ENCODE measurements at places on chromosomes 13 and 19.

- peak; percentile 45 for DNase-seq
These were observed 830 bp downstream of the NEK5 start for GRCh38 chr13:52127783-52128702.

GRCh38 chr13:43876366-43876765, 3.2 kb downstream of the CCDC122 start:
- DNase-seq = no peak

GRCh38 chr19:1690699-1691307, 38.4 kb upstream of the TCF3 start:
- peak; percentile 27 for DNase-seq

- no peak for DNase-seq
These were observed 2860.6 kb upstream of the PCDH20 start for GRCh38 chr13:64276232-64276631.

DNA sequence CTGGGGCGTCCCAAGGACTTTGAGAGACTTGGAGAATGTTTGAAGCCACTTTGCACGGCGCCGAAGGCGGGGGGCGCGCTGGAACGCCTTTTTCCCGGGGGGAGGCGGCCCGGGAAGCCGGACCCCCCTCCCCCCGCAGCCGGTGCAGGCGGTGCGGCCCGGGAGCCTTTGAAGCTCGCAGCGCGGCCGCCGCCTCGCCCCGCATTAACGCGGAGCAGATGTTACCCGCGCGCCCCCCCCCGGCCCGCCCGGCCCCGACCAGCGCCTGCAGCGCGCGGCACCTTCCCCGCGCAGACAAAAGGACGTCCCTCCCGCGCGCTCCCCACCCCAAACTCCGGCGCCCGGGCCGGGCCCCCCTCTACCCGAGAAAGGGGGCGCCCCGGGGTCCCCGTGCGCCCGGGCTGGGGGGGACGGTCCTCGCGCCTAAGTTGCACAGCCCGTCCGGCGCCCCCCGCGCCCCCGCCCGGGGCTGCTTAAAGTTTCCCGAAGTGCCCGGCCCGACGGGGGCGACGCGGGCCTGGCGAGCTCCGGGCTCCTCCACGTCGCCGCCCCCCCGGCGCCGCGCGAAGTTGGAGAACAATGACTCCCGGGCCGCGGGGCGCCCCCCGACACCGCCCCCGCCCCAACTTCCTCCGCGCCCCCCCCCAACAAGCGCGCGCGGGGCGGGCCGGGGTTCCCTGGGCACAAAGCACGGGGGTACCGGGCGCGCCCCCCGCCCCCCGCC, 685 bp downstream of the TCF3 start:
- peak; percentile 29 for DNase-seq

DNA sequence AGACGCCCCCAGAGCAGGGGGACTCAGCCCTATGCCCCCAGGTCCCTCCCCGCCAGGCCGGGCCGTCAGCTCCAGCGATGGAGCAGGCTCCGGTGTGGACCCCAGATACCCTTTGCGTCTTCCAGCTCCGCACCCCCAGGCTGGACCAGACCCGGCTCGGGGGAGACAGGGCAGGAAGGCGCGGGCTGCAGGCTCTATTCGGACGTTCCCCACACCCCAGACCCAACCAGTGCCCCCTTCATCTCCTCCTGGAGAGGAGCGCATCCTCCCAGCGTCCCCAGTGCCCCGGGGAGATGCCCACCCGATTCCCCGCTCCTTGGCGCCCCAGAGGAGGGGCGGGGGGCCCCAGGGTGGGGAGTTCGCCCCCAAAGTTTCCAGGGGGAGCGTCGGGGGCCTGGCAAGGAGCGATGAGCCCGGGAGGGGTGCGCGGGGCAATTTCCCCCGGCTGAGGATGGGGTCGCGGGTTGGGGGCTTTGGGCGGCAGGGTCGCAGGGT, 389 bp downstream of the LINGO3 start:
- no peak for DNase-seq

GRCh38 chr13:22549126-22549525, 631.7 kb upstream of the SGCG start:
- no peak for DNase-seq

GRCh38 chr13:76872675-76873074, 13.5 kb downstream of the KCTD12 start:
- no peak for DNase-seq

GRCh38 chr19:2089727-2090053, 6.4 kb downstream of the MOB3A start:
- no peak for DNase-seq

DNA sequence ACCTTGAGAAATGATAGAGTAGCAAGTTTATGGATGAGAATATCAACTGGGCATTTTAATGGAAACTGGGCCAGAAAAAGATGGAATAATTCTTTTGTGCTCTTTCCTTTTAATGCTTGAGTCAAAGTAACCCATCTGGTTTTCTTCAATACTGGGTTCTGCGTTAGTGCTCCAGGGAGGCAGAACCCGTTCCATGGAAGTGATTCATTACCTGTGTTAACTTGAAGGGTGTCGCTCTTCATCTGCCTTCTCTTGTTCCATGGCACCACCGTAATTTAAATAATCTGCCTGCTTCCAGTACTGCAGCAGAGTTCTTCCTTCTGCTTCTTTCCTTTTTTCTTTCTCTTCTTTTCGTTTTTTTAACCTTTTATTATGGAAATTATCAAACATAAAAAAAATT, 14.7 kb upstream of the USP12 start:
- DNase-seq = no peak

DNA sequence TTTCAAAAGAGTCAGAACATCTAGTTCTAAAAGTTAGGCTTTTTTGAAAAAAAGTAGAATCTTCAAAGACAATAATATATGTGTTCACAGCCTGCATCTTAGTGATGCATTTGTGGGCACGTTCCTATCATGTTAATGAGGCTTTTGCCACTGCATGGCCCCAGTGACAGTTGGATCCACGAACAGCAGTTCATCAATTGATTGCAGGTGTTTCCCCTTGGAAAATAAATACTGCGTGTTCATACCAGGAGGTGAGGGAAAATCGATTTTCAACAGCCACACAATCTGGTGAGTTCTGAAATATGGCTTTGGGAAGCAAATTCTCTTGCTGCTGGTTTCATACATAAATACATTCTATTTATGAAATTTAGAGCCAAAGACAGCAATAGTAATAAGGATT, 343.8 kb upstream of the SLC10A2 start:
- no peak for DNase-seq

DNA sequence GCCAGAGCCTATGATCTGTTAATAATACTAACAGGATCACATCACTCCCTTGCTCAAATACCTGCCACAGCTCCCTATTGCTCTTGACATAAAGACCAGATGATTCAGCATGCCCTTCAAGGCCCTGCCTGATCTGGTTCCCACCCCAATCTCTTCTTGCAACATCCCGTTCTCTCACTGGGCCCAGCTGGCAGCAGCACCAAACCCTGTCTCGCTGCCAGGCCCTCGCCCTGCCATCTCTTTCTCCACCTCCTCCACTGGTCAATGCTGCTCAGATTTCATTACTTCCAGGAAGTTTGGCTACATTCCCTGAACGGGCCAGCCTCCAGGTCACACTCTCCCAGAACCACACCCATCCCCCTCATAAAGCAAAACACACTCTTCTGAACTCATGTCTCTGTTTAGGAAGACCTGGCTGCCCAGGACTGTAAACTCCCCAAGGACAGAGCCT, 8.6 kb upstream of the BCAT2 start:
- no peak for DNase-seq

- DNase-seq = no peak
These were observed 6.7 kb downstream of the ONECUT3 start for GRCh38 chr19:1760020-1760419.

DNA sequence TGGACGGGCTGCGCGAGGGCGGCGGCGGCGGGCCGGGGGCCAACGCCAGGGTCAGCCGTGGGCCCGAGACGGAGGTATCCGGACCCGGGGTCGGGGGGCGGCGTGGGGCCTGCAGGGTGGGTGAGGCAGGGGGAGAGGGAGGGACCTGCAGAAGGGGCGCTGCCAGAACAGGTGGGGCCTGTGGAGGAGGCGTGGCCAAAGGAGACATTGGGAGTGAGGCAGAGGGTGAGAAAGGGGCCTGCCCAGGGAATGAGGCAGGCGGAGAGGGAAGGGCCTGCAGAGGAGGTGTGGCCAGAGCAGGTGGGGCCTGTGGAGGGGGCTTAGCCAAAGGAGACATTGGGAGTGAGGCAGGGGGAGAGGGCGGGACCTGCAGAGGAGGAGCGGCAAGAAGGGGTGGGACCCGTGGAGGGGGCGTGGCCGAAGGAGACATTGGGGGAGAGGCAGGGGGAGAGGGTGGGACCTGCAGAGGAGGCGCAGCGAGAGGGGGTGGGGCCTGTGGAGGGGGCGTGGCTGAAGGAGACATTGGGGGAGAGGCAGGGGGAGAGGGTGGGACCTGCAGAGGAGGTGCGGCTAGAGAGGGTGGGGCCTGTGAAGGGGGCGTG, 4.2 kb downstream of the PRR36 start:
- peak; percentile 44 for DNase-seq

- no peak for DNase-seq
These were observed 50.8 kb upstream of the FREM2 start for GRCh38 chr13:38636073-38636472.

- DNase-seq = no peak
These were observed 6.8 kb downstream of the HSPH1 start for GRCh38 chr13:31154939-31155338.

- no peak for DNase-seq
These were observed 7.6 kb upstream of the MLLT1 start for GRCh38 chr19:6287269-6287885.

GRCh38 chr13:72850959-72851677, 69.2 kb downstream of the PIBF1 start:
- DNase-seq = no peak

DNA sequence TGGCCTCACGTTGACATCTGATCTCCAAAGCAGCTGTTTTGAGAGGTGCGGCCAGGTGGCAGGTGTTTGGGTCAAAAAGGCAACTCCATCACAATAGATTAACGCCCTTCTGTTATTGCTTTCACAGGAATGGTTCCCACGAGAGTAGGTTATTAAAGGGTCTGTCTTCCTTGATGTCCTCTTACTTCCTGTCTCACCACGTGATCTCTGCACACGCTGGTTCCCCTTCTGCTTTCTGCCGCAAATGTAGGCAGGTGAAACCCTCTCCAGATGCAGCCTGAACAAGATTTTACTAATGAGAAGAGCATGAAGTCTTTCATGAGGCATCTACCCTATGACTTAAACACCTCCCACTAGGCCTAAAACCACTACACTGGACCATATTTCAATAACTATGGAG, 22.8 kb upstream of the ZNF564 start:
- no peak for DNase-seq

DNA sequence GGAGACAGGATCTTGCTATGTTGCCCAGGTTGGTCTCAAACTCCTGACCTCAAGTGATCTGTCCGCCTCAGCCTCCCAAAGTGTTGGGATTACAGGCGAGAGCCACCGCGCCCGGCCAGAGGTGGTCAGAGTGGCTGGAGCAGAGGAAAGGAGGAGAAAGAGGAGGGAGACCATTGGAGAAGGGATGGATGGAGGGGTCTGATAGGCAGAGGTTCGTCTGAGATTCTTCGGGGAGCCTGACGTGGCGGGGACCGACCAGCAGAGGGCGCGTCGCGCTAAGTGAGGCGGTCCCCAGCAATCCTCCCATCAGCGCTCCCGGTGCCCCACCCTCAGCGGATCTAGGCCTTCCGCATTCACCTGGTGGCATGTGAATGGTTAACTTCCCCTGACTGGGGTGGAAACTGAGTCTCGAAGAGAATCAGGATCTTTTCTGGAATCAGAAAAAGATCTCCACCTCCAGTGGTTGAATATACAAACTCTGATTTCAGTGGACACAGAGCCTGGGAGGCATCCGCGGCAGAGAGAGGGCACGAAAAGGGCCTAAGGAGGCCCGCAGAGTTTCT, 8.8 kb downstream of the GTPBP3 start:
- DNase-seq = peak; percentile 74

DNA sequence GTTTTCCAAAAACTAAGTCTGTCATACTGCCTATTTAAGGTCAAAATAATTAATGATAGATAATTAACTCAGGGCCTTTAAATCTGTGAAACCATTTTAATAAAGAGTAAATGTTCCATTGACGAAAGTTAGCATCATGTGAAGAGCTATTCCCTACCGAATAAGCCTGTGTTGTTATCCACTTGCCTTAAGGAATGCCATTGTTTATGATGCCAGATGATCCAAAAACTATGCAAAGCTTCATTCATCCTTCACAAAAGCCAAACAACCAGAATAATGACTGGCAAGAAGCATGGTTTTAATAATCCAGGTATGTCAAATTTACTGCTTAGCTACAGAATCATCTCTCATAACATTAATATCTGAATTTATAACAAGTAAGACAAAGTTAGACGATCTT, 6.5 kb upstream of the GPC6 start:
- DNase-seq = no peak

DNA sequence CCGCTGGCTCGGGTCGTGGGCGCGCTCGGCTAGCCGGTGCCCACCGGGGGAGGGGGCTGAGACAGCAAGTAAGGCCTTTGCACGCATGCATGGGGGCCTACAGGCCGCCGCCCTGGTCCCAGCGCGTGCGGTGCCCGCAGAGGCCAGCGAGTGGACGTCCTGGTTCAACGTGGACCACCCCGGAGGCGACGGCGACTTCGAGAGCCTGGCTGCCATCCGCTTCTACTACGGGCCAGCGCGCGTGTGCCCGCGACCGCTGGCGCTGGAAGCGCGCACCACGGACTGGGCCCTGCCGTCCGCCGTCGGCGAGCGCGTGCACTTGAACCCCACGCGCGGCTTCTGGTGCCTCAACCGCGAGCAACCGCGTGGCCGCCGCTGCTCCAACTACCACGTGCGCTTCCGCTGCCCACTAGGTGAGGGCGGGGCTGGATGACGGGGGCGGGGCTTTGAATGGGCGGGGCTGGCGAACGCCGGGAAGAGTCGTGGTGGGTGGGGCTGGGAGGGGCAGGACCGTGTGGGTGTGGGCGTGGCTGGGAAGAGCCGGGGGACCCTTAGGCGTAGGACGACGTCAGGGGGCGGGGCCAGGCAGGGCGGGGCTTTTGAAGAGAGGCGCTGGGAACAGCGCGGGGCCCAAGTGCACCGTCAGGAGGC, 2.1 kb downstream of the CILP2 start:
- DNase-seq = peak; percentile 41

DNA sequence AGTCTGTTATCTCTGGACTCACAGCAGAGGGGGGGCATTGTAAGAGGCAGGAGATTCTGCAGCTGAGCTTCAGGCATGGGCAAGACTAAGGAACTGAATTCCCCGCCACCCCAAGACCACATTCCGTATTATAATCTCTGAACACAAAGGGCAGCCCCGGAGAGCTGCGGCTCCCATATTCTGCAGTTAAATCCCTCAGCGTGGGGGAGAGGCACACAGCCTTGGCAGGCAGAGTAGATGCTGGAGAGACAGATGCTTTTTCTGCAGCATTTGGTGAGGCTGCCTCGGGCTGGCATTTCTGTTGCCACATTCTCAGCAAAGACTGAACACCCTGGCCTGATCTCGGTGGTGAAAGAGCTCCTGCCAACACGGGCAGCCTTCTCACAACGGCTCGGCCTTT, 12.9 kb downstream of the CHAF1A start:
- DNase-seq = no peak

DNA sequence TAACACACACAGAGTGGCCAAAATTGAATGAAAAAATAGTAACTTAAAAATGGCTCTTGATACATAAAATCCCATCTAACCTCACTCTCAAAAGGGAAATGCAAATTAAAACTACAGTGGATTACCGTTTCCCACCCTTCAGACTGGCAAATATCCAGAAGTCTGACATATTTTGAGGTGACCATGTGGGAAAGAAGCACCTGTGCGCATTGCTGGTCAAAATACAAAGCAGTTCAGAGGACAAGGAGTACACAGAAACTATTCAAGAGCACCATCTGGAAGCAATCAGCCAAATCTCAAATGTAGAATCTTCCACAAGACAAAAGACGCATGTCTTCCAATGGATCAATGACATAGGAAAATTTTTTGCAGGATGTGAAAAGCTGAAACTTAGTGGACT, 23.2 kb downstream of the NALCN start:
- DNase-seq = no peak

All from activated gamma-delta T cell treated with Interleukin-2 at 50 U/mL for 16 hours (primary cell).